ENCODE measurements at places on chromosomes 13 and 19.
A peak's percentile ranks its signal among the peaks of the same experiment; 100 is the strongest.

DNA sequence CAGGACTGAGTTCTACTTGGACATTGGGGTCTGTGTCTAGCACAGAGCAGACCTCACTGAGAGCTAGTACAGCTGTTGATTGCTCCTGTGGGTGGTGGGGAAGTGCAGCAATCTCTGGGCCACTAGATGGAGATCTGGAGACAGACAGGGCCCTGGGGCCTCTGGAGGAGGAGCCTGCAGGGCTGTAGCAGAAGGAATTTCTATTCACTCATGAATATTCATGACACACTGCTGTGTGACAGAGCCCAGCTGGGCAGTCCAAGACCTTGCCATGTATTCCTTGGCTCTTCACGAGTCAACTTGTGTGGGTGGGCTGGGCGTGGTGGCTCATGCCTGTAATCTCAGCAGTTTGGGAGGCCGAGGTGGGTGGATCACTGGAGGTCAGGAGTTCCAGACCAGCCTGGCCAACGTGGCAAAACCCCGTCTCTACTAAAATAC lies 37.5 kb downstream of the SUGP2 start:
- DNase-seq = no peak

DNA sequence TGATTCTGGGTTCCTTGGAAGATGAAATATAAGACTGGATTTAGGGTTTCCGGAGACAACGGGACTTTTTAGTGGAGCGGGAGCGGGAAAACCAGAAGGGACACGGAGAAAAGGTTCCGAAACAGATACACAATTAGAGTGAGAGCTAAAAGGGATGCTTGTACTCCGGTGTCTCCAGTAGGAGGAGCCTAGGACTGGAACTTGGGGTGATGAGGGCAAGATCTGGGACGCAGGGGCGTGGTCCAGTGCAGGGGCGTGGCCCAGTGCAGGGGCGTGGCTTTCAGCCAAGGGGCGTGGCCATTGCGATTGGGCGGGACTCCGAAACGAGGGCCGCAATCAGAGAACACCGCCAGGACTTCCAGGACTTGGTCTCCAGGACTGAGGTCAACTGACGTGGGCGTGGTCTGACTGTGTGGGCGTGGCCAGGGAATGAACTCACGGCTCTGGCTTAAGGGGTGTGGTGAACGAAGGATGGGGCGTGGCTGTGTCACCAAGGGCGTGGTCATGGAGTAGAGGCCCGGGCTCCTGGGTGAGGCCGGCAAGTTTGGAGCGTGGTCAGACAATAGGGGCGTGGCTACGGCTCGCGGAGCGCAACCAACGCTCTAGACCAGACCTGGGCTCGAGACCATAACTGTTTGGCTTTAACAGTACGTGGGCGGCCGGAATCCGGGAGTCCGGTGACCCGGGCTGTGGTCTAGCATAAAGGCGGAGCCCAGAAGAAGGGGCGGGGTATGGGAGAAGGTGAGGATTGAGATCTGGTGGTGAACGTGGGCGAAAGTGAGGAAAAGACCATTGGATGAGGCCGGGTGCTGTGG lies at the start of gene DKKL1:
Gene DKKL1 (plus strand): TSS at position 610 of the 815 bp plus-strand sequence. CDS start 122 bp downstream, at position 732.
- DNase-seq = peak; percentile 92

- DNase-seq = no peak
These were observed 565.9 kb upstream of the SPRY2 start for GRCh38 chr13:80906860-80907259.

GRCh38 chr13:100298116-100298681 lies 209.3 kb downstream of the PCCA start:
- no peak for DNase-seq

GRCh38 chr13:30341815-30342570 lies 34.6 kb upstream of the KATNAL1 start:
- DNase-seq = peak; percentile 74
